Lower leg skin (tissue), 4 donors: ENCODE measurements at places on chromosomes 4 and X.

GRCh38 chrX:18721683-18722499 lies 14.4 kb downstream of the PPEF1 start:
- no peak for DNase-seq

GRCh38 chr4:111883557-111883999 lies 261.7 kb upstream of the FAM241A start:
- no peak for DNase-seq

GRCh38 chr4:3702561-3703221 lies 63.5 kb upstream of the ADRA2C start:
- DNase-seq, result no peak

DNA sequence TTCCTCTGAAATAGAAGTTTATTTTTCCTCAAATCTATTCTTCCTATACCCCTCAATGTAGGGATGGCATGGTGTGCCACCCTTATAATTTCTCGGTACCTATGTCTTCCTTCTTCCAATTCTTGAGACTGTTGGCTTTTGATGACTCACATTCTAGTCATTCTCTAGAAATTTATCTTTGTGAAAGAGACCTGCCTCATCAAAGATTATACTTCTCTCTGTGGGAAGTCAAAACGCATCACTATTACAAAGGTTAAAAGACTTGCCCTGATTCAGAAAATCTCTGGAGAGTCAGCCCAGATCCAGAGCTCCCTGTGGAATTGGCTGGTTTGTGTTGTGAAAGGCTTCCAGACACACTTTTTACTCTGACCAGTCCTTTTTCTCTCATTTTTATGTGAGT lies 65.9 kb upstream of the FSTL5 start:
- DNase-seq, result no peak

- no peak for DNase-seq
Measured at GRCh38 chrX:15761564-15762191, 23.6 kb downstream of the CA5B start.

GRCh38 chrX:57985951-57986350 lies 75.7 kb upstream of the ZXDA start:
- no peak for DNase-seq

- DNase-seq, result no peak
Measured at GRCh38 chr4:16029262-16029661, 54.6 kb downstream of the PROM1 start.

DNA sequence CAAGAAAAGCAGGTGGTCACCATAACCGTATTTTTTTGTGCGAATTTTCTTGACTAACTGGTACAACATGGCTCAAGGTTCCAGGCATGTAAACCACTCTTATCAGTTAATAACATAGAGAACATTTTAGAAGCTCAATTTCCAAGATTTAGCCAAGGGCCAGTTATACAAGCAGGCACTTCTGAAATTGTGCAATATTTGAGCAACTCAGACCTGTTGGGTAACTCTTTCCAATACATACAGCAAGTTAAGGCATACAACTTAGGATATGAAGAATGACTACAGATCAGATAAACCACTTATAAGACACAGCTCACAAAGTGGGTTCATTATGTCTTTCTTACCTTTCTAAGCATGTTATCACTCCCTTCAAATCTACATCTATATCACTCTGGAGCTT lies 43.9 kb downstream of the ZNF280C start:
- DNase-seq, result no peak

DNA sequence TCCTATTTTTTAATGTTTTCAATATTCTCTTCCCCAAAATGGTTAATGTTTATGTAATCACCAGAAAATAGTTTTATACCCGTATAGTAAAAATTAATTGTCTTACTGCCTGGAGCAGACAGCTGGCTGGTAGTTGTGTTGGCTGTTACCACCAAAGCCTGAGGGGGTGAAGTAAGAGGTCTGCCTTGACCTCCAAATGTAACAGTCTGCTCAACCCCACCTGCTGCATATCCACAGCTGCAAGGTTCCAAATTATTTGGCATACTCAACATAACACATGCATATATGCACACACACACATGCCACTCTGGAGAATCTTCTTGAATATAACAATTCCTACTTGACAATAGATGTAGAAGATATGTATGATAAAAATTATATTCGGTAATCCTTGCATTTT lies 624.3 kb downstream of the ADGRL3 start:
- no peak for DNase-seq

DNA sequence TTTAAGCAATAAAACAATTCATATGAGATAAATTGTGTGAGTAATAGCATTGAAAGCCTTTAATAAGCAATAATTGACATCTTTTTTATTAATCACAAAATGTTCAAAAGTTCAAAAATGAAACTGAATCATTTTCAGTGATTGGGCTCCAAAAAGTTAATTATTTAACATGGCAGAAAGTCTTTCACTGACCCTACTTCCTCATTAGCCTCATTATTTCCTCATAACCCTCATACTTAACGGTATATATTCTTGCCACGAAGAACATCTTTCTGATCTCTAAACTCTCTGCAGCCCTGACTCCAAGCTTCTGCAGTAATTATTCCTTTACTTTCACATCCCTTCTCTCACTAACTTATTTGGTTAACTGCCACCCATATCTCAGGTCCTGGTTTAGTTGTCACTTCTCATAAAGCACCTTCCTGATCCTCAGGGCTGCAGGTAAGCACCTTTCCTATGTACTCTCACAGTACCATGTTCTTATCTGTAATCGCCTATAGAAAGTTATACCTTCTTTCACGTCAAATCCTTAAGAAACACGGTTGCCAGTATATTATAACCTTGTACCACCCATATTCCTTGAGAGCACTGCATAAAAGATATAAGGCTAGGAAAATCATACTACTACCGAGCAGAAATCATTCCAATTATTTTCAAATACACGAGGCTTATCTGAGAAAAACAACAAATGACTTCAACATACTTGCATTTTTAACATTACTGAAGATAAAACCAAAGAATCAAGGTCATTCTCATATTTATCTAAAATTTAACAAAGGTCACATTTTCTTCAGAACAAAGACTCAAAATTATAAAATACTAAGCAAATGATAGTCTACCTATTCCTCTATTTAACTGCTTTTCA lies 72.2 kb downstream of the PPP3CA start:
- DNase-seq, result no peak

DNA sequence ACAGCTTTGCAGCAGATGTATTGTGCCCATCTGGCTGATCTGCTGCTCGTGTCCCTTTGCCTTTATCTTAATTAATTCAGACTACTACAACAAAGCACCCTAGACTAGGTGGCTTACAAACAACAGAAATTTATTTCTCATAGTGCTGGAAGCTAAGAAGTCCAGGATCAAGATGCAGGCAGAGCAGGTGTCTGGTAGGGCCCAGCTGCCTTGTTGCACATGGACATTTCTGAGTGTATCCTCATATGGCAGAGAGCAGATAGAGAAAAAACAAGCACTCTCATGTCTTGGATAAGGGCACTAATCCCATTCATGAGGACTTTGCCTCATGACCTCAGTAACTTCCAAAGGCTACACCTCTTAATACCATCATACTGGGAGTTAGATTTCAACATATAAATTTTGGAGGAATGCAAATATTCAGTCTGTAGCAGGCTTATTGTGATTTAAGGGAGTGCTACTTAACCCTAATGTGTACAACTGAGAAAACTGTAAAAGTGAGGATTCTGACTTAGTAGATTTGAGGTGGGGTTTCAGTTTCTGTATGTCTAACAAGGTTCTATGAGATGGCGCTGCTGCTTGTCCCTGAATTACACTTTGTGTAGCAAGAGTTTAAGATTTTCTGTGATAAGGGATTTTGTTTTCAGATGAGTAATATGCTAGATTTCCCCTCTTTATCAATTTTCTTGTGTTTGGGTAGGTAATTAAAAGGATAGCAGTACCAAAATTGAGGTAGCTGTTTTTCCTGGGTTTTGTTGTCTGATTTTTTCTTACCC lies 473.2 kb upstream of the TECRL start:
- no peak for DNase-seq
